HepG2 (cell line): ENCODE measurements at places on chromosomes 12 and 14.

GRCh38 chr12:113422030-113422885 is at the start of gene SDSL:
Gene SDSL, plus strand, starts transcription at chr12:113422380. Its CDS starts 5,603 bp downstream, at chr12:113427983.
- DNase-seq, result peak; percentile 48

DNA sequence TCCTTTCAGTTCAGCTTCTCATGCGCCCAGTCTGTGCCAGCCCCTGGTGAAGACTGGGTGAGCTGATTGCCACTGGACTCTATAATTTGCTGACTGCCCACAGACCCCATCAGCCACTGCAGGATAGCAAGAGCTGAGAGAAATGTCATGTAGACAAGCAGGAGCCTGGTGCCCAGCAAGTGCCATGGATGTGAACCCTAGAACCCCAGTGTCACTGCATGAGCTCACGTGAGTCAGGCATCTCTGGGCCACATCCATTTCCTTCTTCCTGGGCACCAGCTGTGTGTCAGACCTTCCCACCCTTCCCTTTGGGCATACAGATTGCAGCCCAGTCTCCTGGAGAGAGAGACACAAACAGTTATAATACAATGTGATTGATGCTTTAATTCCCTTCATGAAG is 73.8 kb downstream of the NTF3 start:
- no peak for DNase-seq

- DNase-seq, result no peak
Measured at GRCh38 chr12:132675757-132676432, 11.2 kb downstream of the POLE start.

DNA sequence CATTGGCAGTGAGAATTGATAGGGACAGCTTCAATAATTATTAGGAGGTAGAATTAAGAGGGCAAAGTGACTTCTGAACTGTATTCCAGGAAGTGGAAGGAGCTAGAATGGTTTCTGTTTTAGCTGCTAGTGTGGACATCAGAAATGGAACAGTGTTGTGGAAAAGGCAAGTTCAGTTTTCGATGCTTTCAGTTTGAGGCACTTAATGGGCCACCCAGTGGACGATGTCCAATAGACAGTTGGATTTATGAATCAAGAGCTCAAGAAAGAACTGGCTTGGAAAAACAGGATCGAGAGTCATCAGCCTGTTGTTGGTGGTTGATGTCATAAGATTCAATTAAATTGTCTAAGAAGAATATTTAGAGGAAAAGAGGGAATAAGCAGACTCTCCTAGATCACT is 136.3 kb downstream of the DYRK2 start:
- no peak for DNase-seq

DNA sequence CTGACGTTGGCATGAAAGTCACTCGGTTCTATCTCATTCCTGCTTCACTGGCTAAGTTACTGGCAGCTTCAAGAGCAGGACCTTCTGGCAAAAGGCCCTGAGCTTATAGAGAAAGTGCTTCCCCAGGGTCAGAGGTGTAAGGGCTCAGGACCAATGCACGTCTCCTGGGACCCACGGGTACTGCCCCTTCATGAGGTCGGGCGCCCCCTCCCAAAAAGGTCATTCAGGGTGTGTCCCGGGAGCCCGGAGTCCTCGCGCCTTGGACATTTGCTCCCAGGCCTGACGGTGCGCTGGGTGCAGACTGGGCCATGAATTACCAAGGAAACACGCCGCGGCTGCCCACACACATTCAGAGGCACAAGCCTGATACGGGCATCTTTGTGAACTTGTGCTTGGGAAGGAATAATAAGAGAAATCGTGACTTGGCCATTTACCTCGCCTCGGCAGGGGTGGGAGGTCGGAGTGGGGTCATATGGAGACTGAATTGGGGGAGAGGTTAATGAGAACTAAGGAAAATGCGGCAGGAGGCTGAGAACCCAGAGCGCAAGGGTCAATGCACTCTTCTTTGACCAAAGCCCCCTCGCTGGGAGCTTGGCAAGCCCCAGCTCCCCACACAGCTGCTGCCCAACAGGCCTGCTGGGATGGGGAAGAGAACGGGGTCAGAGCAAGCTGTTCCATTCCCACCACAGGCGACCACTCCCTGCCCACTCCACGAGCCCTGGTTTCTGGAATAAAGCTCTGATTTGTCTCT is 15.7 kb upstream of the SLC6A12 start:
- DNase-seq, result no peak

DNA sequence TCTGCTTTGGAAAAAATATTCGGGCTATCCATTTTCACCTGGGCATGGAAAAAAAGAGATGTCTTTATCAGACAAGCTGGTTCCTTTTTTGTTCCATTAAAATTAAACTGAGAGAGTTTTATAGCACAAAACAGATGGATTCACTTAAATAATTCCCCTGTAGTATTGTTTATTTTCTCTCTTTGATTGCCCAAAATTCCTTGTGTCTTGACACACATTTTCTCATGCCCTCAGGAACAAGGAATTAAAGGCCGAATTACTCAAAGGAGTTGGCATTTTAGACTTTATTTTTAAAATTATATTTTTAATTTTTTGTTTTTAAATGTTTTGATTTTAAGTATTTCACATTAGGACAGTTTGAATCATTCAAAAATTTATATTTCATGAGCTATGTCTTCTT is 69.6 kb upstream of the SLCO1C1 start:
- DNase-seq, result no peak

- no peak for DNase-seq
Measured at GRCh38 chr12:53703756-53704155, 23.5 kb downstream of the CALCOCO1 start.
